CD14-positive monocyte (primary cell): ENCODE measurements at places on chromosomes 11 and 22. TPM values are rescaled to one million over a fixed set of nuclear protein-coding genes. Genes with fewer than 3 reads are reported as not detected.

GRCh38 chr11:44989831-44990566 is 39.3 kb upstream of the TP53I11 start:
- no peak for DNase-seq

DNA sequence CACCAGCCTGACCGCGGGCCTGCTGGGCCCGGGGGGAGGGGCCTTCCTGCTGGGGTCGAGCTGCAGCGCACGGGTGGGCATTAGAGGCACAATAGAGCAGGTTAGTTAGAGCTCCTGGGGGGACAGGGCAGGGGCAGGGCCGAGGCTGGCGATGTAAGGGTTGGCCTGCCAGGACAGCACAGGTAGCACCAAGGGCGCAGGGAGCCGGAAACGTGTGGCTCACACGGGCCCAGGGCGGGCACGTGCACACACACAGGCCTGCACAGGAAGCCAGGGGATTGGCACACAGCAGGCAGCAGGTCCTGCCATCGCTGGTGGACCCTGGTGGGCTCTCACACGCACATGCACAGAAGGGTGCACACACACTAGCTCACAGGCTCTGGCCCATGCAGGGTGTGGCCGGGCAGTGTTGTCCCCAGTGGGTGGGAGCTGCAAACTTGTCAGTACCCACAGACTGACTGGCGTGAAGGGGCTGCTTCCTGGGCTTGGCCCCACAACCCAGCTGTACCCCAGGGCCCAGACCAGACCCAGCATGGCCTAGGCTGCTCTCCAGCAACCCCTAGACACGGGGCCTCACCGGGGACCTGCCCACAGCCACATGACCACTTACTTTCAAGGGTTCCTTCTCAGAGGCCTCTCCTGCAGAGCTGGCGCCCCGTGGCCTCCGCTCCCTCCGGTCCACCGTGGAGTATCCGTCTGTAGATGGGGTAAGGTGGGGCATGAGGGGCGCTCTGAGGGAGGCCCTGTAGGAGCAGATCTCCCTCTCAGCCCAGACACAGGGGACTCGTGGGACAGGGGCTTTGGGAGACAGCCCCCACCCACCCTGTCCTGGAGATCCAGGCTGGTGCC is 29.9 kb upstream of the TXNRD2 start:
- no peak for DNase-seq

- no peak for DNase-seq
These were observed 36.7 kb downstream of the ADAMTS8 start for GRCh38 chr11:130391711-130392110.

DNA sequence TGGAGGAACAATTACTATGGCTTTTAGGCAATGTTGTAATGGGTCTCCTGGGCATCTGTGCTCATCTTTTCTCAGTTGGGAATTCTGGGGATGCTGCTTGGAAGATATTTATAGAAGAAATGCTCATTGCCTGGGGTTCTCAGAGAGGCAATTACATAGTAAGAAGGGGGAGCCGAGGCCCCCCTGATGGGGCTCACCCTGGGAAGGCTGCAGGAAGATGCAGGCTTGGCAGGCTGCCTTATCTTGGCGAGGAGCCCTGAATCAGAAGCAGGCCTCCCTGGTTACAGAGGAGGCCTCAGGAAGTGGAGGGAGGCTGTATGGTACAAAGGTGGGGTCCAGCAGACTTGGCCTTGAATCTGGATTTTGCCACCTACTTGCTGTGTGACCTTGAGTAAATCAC is 60.6 kb upstream of the CRYBB3 start:
- no peak for DNase-seq

The SLC25A18 gene
- polyA plus RNA-seq: 0.10 TPM

DNA sequence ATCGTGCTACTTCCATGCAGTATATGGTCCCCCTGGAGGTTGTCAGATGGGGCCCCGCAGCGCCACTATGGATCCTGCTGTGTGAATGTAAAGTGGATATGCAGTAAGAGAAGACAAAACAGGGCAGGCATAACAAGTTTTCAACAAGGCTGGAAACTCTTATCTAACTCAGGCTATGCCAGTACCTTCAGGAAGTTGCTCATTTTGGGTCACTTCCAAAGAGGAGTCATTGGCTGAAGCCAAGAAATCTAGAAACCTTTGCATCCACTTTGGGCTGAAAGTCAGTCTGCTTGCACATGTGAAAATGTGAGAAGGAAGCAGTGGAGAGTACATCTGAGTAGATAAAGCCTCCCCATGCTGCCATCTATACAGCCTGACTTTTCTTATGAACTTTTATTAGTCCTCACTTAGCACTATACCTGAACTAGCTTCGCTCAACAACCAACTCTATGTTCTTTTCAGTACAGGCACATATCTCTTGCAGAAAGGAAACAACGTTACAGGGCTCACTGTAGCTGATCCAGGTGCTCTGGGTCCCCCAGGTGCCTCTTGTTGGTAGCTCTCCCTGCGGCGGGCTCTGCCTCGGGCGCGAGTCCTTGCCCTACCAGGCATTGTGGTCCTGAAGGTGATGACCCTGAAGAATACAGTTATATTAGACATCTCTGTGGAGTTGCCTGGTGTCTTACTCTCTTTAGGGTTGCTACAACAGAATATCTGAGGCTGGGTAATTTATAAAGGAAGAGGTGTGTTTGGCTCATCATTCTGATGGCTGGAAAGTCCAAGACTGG is 12.4 kb downstream of the PIWIL3 start:
- DNase-seq: no peak

The OSBP2 gene
- polyA plus RNA-seq: not detected

The P2RX3 gene
- polyA plus RNA-seq: not detected
